Osteocyte (in vitro differentiated cells): ENCODE measurements at places on chromosomes 2 and 18. TPM values are rescaled to one million over a fixed set of nuclear protein-coding genes. Genes with fewer than 3 reads are reported as not detected.
A peak's percentile ranks its signal among the peaks of the same experiment; 100 is the strongest.

- peaks cover 17% of the 10 kb centered on the region for H3K4me1 ChIP-seq
- no peaks in the 10 kb centered on the region for H3K27me3 ChIP-seq
- H3K27ac ChIP-seq = no peak overlapping the region
- H3K36me3 ChIP-seq = peaks cover 31% of the 10 kb centered on the region
- H3K4me3 ChIP-seq = no peak overlapping the region
These were observed 62.6 kb upstream of the RPL31 start for GRCh38 chr2:100939445-100939844.

DNA sequence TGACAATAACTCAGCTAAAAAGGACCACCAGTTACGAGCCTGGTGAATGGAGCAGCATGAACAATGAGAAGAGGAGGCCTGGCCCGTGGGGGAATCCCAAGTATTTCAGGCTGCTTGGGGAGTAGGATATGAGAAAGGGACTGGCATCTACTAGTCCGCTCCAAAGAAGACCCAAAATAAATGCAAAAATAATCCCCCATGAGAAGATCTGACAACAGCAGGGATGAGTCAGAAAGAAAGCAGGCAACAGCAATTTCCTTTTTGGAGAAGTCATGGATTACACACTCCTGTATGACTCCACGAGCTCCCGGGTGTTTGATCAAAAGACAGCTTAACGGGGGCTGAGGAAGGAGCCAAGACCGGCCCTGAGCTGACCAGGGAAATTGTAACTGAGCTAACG, 111.4 kb downstream of the SOX11 start:
- no peak overlapping the region for H3K4me3 ChIP-seq
- H3K27ac ChIP-seq = no peak overlapping the region
- H3K4me1 ChIP-seq = peaks cover 11% of the 10 kb centered on the region
- no peak for DNase-seq
- no peaks in the 10 kb centered on the region for H3K36me3 ChIP-seq

CENPA gene
- total RNA-seq = 4.6 and 5.1 TPM in 2 replicates

- peak; percentile 80 for DNase-seq
- H3K27me3 ChIP-seq = no peaks in the 10 kb centered on the region
- H3K36me3 ChIP-seq = no peaks in the 10 kb centered on the region
- no peak overlapping the region for H3K27ac ChIP-seq
These were observed 196.8 kb downstream of the NDUFA10 start for GRCh38 chr2:239828192-239828972.

GRCh38 chr18:35387152-35387571, 10.0 kb upstream of the ZNF396 start:
- no peaks in the 10 kb centered on the region for H3K36me3 ChIP-seq
- DNase-seq = no peak
- H3K27ac ChIP-seq = no peak overlapping the region
- no peak overlapping the region for H3K4me3 ChIP-seq
- peaks cover 7% of the 10 kb centered on the region for H3K27me3 ChIP-seq

CTNNA2 gene
- total RNA-seq = not detected in 2 replicates
